Right renal cortex interstitium (tissue), 3 donors: ENCODE measurements at places on chromosomes 13 and 19. TPM values are rescaled to one million over a fixed set of nuclear protein-coding genes. Genes with fewer than 3 reads are reported as not detected.

The NLRP11 gene
- 0.19 TPM for polyA plus RNA-seq

The ZMYM5 gene
- polyA plus RNA-seq, result 22.6 TPM

The FCAR gene
- polyA plus RNA-seq, result 0.08 TPM

The GRK1 gene
- polyA plus RNA-seq, result 0.13 TPM

The GPC5 gene
- 6.2 TPM for polyA plus RNA-seq

The PRTN3 gene
- polyA plus RNA-seq, result 1.6 TPM

The C19orf73 gene
- 0.39 TPM for polyA plus RNA-seq

The BCAM gene
- polyA plus RNA-seq, result 489 TPM

The AKAP11 gene
- 33.5 TPM for polyA plus RNA-seq

The OR7C1 gene
- 0.17 TPM for polyA plus RNA-seq

The NLRP9 gene
- polyA plus RNA-seq, result not detected

The NR2C2AP gene
- polyA plus RNA-seq, result 14.8 TPM

The SNRNP70 gene
- 271 TPM for polyA plus RNA-seq

The IQCN gene
- 3.8 TPM for polyA plus RNA-seq

The CRYL1 gene
- 143 TPM for polyA plus RNA-seq

The ATP4A gene
- polyA plus RNA-seq, result not detected

The HSH2D gene
- 0.35 TPM for polyA plus RNA-seq

The IZUMO2 gene
- 0.28 TPM for polyA plus RNA-seq

The ZNF20 gene
- 6.3 TPM for polyA plus RNA-seq

The NFIX gene
- polyA plus RNA-seq, result 14.2 TPM

The UHRF1 gene
- 29.4 TPM for polyA plus RNA-seq

The ZNF497 gene
- 3.9 TPM for polyA plus RNA-seq

The FCER2 gene
- not detected for polyA plus RNA-seq

The ZNF556 gene
- polyA plus RNA-seq, result 1.3 TPM

The NLRP5 gene
- not detected for polyA plus RNA-seq

The CALR gene
- 833 TPM for polyA plus RNA-seq

The ANGPTL8 gene
- polyA plus RNA-seq, result not detected

The N4BP2L1 gene
- polyA plus RNA-seq, result 19.7 TPM

The HIPK4 gene
- 0.07 TPM for polyA plus RNA-seq

The EDNRB gene
- polyA plus RNA-seq, result 78.2 TPM

The GSX1 gene
- not detected for polyA plus RNA-seq

The SIGLECL1 gene
- polyA plus RNA-seq, result not detected

The CLDN10 gene
- polyA plus RNA-seq, result 112 TPM

The ZNF675 gene
- polyA plus RNA-seq, result 20.2 TPM

The TGFBR3L gene
- 0.45 TPM for polyA plus RNA-seq

The ZNF568 gene
- 26.1 TPM for polyA plus RNA-seq

The KLK14 gene
- 0.15 TPM for polyA plus RNA-seq

The GDF15 gene
- polyA plus RNA-seq, result 3.2 TPM

The GGACT gene
- polyA plus RNA-seq, result 7.4 TPM

The SOX1 gene
- polyA plus RNA-seq, result not detected

The KRTDAP gene
- 0.86 TPM for polyA plus RNA-seq

The FPR1 gene
- 1.8 TPM for polyA plus RNA-seq

The HCN2 gene
- polyA plus RNA-seq, result 0.17 TPM

The ZNF844 gene
- polyA plus RNA-seq, result 32.9 TPM

The TNFRSF19 gene
- polyA plus RNA-seq, result 55.0 TPM

The MAST3 gene
- 5.1 TPM for polyA plus RNA-seq

The LHB gene
- polyA plus RNA-seq, result not detected
